Renal cortical epithelial cell (primary cell): ENCODE measurements at places on chromosomes 11 and 22.
A peak's percentile ranks its signal among the peaks of the same experiment; 100 is the strongest.

- no peak for DNase-seq
Measured at GRCh38 chr11:20457001-20457799, 69.7 kb downstream of the PRMT3 start.

DNA sequence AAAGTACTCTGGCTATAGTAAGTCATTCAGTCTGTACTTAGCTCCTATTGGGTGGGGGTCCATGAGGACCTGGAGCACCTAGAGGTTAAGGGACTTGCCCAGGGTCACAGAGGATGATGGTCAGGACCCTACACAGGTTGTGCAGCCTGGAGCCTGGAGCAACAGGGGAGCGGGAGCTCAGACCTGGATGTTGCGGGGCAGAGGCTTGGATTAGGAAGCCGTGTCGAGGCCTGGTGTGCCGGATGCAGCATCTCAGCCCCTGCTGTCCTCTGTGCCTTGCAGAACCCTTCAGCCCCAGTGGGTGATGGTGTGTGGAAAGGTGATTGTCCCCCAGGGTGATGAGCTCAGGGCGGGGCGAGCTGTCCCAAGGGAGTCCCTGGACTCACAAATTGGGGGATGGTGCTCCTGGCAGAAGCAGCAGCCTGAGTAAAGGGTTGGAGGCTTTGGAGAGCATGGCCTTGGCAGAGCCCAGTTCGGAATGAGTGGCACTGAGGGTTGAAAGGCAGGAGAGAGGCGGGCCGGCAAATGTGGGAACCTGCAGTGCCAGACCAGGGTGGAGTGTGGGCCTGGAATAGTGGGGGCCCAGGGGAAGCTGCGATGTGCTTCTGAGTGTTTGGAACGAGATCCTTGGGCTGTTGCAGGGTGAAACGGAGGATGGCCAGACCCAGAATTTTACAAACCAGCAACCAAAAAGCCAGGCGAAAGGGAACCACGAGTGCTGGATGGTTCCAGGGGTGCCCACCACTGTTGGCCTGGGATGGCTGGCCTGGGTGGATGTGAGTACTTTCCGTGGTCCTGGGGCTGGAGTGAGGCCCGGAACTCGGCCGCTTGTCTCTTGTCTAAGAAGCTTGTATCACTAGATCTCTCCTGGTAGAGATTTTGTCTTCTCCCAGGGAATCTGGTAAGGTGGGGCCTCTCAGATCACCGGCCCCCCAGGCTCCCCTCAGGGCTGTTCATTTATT, 2.9 kb downstream of the TPCN2 start:
- DNase-seq = no peak

DNA sequence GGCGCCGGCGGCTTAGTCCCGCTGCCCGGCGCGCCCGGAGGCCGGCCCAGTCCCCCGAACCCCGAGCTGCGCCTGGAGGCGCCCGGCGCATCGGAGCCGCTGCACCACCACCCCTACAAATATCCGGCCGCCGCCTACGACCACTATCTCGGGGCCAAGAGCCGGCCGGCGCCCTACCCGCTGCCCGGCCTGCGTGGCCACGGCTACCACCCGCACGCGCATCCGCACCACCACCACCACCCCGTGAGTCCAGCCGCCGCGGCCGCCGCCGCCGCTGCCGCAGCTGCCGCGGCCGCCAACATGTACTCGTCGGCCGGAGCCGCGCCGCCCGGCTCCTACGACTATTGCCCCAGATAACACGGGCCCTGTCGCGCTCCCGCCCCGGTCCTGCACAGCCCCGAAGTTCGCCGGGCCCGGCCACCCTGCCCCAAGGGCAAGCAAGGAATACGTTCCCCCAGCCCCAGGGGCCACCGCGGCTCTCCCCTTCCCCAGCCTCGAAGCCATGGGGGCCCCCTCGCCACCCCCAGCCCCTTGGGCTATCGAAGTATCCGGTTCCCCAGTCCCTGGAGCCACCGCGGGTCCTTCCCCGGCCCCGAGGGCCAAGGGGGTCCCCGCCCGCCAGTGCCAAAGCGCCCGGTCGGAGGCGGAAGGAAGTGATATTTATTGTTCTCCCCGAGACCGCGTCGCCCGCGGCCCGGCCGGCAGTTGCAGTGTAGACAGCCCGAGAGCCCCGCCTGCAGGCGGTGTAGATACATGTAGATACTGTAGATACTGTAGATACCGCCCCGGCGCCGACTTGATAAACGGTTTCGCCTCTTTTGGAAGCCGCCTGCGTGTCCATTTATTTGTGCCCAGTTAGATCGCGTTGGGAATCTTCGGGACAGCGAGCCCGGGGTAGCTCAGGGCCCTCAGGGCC, 6.2 kb downstream of the TBX1 start:
- DNase-seq = no peak

DNA sequence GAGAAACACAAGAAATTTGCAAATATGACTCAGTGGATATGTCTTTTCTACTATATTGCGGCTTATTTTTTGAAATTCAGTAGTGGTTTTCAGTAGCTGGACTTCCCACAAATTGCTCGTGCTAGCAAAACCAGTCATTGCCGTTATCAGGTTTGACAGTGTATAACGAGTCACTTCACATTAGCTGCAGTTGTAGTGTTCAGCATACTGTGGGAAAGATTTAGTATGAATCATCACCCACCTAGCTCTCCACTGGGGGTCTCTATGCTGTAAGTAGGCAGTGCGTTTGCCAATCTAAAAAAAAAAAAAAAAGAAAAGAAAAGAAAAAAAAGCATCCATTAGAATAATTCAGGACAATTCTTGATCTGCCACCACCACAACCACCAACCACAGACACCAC, 1318.9 kb downstream of the LRRC4C start:
- no peak for DNase-seq

- no peak for DNase-seq
Measured at GRCh38 chr11:100984668-100985067, 144.9 kb downstream of the PGR start.

- no peak for DNase-seq
Measured at GRCh38 chr22:27791159-27791858, 10.2 kb downstream of the MN1 start.

DNA sequence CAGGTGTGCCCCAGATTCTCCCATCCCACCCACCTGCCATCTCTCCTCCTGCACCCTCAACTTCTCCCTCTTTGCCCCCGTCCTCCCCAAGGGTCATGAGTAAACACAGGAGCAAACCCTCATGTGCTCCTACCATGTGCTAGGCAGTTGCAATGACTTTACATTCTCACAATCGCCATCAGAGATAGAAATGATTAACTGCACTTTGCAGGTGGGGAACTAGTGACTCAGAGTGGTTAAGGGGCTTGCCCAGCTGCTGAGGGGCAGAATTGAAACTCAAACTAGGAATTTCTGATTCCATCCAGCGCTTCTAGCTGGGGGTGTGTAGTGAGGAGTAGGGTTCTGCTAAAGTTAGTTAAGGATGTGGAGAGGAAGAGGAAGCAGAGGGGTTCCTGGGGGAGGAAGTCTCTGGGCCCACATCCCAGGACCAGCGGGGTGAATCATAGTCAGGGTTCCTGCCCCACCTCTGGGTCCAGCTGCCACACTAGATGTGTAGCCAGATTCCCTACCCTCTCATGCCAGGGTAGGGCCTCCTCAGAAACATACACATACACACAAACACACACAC, 16.0 kb upstream of the PRG2 start:
- peak; percentile 92 for DNase-seq

DNA sequence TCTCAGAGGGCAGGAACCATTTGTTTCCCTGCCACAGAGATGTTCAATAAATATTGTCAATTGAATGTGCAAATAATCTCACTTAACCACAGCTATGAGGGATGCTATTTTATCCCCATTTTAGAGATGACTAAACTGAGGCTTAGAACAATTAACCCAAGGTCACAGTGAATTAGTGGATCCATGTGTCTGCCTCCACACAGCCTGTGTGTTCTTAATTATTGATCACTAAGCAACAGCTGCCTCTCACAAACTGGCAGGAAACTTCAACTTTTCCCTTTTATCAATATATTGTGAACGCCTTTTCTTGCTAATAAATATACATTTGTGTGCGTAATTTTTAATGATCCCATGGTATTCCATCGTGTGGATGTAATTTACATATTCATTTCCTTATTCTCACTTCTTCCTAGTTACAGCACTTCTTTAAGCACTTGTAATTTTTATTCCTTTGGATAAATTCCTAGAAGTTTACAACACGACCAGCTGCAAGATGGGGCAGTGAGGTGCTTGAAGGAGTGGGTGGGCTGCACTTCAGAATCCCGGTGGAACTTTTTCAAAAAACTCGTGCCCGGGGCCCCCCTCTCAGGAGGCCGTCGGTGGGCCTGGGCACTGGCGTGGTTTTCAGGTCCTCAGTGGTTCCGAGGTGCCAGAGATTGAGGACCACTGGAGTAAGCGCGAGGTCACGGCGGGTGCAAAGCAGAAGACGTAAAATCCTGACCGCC, 915 bp upstream of the SREBF2 start:
- peak; percentile 48 for DNase-seq

DNA sequence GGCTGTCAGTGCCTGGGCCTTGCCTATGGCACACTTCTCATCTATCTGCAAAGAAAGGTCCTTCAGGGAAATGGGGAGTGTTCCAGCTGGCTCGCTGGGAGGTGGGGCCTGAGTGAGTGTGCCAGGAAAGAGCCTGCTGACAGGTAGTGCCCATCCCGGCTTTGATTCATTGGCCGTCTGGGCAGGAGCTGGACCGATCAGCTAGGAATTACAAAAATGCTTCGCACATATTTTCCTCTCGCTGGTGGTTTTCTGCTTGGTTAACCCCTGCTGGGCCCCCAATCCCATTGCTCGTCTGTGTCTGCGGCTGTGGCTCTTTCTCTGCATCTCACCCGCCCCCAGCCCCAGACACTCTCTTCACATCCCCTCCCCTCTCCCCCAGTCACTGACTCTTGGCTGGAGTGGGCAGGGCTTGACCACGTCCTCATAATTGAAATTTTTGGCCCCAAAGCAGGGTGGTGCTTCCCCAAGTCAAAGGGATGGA, 10.8 kb downstream of the LIF start:
- peak; percentile 97 for DNase-seq

- DNase-seq = peak; percentile 63
Measured at GRCh38 chr11:73393479-73394415, 17.5 kb downstream of the RELT start.

- DNase-seq = peak; percentile 68
Measured at GRCh38 chr11:130738611-130739010, 177.7 kb downstream of the SNX19 start.

- peak; percentile 53 for DNase-seq
Measured at GRCh38 chr11:45169310-45170072, 23.1 kb downstream of the PRDM11 start.

DNA sequence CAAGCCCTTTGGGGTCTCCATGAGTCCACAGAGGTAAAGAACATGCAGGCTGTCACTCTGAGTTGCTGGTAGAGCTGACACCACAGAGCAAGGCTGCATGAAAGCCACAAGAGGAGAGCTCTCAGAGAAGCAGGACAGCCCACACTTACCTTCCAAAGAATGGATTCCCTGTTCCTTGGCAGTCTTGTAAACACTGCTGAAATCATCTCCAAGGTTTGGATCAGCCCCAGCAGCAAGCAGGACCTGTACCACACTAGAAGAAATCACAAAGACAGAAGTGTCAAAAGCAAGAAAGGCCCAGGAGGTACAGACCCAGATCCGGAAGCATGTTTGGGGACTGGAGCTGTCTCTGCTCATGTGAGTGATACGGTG, 54.2 kb downstream of the CLPB start:
- no peak for DNase-seq

- DNase-seq = peak; percentile 66
Measured at GRCh38 chr11:68315171-68315920, 3.0 kb downstream of the LRP5 start.
